ENCODE measurements at places on chromosomes 2 and 18.

DNA sequence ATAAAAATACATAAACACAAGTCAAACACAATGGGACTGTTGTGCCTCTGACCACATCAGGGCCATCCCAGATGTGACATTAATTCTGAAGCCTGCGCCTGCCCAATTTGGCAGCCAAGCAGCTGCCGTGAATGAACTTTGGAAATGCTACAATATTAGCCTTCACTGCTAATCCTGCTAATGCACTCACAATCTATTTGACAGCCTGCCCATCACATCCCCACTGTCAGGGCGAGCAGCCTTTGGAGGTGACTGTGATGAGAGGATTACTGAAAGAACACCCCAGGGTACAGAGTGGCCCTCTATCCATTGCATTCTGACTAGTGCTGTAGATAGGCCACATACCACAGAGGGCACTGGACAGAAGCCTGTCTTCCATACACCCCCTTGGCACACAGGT lies 21.6 kb downstream of the OSR1 start:
- DNase-seq, result no peak

DNA sequence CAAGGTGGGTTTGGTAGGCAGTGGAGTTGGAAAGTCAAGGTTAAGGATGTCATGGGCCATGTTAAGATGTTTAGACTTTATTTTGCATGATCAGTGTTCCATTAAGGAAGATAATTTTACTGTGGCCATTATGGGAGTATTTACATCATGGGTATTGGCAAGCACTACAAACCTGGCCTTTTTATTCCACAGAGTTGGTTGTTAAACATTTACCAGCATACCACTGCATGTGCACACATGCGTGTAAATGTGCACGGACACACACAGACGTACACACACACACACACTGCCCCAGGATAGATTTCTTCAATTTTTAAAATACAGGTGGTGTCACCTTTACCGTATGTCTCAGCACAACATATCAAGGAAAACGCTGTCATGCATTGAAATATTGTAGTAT lies 51.4 kb upstream of the ITGA6 start:
- no peak for DNase-seq

DNA sequence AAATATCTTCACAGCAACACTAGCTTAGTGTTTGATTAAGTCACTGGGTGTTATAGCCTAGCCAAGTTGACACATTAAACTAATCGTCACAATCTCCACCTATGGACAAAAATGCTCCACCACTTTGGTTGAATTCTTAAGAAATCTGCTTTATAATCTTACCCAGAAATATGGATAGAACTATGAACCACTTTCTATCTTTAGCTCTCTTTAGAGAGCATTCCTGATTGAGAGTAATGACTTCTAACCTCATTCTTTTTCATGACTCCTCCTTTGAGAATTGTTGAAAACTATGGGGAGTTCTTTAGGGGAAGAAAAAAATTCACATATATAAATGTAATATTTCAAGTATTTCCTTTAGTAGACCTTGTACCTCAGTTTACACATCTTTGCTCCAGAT lies 1282.2 kb upstream of the ZEB2 start:
- no peak for DNase-seq

- DNase-seq, result no peak
Measured at GRCh38 chr2:219149667-219150066, 10.9 kb downstream of the NHEJ1 start.

DNA sequence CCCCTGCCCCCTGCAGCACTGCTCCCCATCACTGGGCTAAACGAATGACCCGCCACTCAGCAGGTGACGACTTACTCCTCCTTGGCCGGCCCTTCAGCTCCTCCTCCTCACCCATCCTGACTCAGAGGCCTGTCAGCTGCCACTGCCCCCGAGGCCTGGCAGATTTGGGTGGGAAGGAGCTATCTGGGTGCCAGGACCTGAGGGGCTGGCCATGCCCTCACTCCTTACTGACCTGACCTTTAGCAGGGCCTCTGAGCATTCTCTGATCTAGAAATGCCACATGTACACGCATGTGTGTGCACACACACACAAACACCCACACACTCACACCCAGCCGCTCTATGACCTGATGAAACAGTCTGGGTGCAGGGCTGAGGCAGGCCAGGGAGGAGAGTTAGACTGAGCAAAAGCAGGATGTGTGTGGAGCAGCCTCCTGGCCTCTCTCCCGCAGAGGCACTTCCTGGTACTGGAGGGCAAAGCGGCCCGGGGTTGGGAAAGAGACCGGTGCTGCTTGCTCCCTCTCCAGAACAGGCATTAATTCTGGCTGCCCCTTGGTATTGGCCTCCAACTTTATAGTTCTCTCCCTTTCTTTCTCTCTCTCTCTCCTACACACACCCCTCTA lies 68.0 kb downstream of the ZFP36L2 start:
- no peak for DNase-seq

- no peak for DNase-seq
Measured at GRCh38 chr2:126824663-126825062, 74.0 kb upstream of the TEX51 start.

GRCh38 chr2:152564754-152565551 lies 152.3 kb downstream of the PRPF40A start:
- no peak for DNase-seq

DNA sequence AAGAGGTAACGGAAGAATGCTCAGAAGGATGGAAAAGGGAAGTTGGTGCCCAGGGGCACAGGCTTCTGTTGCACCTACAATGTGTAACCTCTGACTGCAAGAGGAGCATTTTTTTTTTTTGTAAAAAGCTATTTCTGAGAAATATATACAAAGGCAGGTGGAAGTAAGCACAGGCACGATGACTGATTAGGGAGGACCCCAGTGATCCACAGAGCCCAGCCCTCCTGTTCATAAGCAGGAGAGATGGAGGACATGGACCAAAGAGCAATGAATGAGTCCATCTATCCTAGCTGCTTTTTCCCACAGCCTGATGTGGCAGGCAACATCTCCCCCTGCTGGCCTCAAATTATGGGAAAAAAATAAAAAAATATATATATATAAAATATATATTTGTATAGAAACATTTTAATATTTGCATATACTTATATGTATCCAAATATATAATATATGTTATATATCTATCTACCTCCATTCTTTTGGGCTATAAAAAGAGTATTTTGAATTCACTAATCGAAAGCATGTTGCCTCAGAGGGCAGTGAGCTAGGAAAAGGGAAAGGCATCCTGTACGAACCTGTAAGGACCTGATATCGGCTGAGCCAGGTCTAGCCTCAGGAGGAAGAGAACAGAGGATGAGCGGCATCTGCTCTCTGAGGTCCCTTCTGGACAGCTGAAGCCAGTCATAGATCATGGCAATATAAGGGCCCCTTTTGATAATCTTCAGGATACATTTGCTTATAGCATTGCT lies 166.0 kb upstream of the STK17B start:
- no peak for DNase-seq

DNA sequence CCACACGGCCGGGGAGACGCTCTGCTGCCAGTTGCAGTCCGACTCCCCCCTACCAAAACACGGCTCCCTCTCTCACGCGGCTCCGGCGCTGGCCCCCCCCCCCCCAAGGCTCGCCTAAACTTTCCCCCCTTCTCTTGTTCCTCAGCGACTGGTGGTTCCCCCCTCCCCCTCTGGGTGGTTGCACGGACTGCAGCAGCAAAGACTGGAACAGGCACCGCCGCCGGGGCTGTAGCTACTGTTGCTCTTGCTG lies 281 bp downstream of the XPO1 start:
- no peak for DNase-seq

DNA sequence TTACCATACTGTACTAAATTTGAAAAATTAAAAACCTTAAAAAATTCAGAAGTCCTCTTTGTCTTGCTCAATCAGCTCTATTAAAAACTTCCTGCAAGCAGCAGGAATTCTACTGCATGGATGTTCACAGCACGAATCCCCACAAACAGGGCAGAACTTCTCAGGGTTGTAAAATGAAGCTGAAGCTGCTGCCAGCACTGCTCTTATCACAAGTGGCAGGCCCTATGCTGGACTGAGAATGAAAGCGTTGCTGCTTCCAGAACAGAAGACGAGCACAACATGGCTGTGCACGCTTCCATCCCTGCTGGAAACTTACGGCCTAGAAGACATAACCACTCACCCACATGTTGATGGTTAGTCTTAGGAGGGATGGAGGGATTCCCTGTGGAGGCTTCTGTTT lies 134.0 kb downstream of the RAB3GAP1 start:
- no peak for DNase-seq

- no peak for DNase-seq
Measured at GRCh38 chr2:240555541-240556250, 2.1 kb downstream of the ANKMY1 start.
